CD4-positive, CD25-positive, alpha-beta regulatory T cell (primary cell): ENCODE measurements at places on chromosomes 6 and 20. TPM values are rescaled to one million over a fixed set of nuclear protein-coding genes. Genes with fewer than 3 reads are reported as not detected.

Gene NNAT
- not detected for polyA plus RNA-seq

Gene MUC21
- polyA plus RNA-seq = not detected

Gene CRISP3
- polyA plus RNA-seq = not detected

Gene RCAN2
- 0.14 TPM for polyA plus RNA-seq

Gene FOXQ1
- polyA plus RNA-seq = not detected

Gene BACH2
- polyA plus RNA-seq = 3.8 TPM

Gene RIPOR2
- polyA plus RNA-seq = 320 TPM

Gene TULP1
- polyA plus RNA-seq = not detected

Gene PRND
- 0.17 TPM for polyA plus RNA-seq

Gene PDE7B
- 0.03 TPM for polyA plus RNA-seq

Gene SENP6
- polyA plus RNA-seq = 35.1 TPM

Gene BEND6
- polyA plus RNA-seq = not detected

Gene TEAD3
- polyA plus RNA-seq = not detected

Gene LAMA4
- polyA plus RNA-seq = not detected

Gene OR2B6
- not detected for polyA plus RNA-seq

Gene SOX18
- not detected for polyA plus RNA-seq

Gene BFSP1
- polyA plus RNA-seq = not detected
